ENCODE measurements at places on chromosomes 3 and 15.

DNA sequence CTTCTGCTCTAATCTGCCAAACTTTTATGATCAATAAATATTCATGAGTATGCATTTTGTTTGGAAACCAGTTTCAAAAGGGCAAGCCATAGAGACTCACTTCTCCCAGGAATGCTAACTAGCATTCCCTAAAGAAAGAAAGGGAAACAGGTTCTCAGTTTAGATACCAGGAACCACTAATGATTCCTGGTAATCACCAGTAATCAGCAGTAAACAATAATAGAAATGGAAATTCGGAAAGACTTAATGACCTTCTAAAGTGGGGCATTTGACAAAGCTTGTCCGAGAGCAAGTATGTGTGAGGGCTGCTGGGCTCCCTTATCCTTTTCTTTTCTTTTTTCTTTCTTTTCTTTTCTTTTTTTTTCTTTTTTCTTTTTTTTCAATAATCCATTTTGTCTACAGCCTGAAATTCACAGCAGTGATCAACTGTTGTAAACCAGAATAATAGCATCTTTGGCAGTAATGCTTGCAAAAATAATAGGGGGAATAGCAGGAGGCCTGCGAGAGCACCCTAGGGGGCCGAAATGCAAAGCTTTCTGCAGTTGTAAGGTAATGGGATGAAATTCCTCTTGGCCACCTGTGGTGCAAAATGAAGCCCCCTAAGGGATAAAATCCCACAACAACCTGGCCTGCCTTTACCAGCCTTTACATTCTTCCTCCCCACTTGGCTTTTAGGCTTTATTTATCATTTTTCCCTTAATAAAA lies 253.2 kb downstream of the ZPLD1 start:
- DNase-seq: no peak

- no peak for DNase-seq
Measured at GRCh38 chr15:29055876-29056275, 170.1 kb downstream of the APBA2 start.

- no peak for DNase-seq
Measured at GRCh38 chr15:90126022-90126421, 23.8 kb upstream of the IDH2 start.

DNA sequence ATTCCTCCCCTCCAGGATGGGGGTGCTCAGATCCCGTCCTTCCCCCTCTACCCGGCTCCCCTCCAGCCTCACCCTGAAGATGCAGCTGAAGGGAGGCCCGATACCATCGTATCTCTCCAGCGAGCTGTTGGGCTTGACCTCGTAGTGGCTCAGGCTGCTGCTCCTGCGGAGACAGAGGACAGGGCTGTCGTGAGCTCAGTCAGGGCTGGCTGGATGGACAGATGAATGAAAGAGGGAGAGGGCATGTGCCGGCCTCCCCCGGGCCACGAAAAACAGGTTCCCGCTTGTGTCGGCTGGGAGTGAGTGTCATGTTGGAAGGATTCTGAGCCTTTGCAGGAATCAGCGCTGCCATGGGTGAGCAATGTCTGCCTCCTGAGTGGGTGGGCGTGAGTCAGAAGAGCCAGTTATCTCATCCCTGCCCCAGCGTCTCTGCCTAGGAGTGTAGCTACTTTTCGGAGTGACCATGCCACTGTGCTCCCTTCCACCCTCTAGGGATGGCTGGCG lies 35.2 kb downstream of the FEM1B start:
- DNase-seq: peak; percentile 46

GRCh38 chr3:38994251-38994650 lies 57.5 kb downstream of the SCN11A start:
- DNase-seq: no peak

GRCh38 chr3:155339052-155339451 lies 45.6 kb upstream of the STRIT1 start:
- DNase-seq: no peak

DNA sequence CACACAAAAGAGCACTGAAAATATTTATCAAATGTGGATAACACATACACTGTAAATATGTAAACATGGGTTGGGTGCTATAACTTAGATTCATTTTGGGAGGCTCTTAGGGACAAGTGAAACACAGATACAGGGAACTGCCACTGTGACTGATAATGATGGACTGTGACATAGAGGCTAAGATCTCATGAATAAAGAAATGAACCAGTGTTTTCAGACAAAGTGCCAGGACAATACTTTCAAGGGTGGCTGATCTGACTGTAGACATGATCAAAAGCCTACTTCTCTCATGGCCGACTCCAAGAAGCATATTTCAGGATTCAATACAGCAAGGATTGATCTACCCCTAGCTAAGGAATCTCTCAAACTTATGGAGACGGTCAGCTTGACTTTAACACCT lies 353.8 kb downstream of the FGF12 start:
- no peak for DNase-seq

DNA sequence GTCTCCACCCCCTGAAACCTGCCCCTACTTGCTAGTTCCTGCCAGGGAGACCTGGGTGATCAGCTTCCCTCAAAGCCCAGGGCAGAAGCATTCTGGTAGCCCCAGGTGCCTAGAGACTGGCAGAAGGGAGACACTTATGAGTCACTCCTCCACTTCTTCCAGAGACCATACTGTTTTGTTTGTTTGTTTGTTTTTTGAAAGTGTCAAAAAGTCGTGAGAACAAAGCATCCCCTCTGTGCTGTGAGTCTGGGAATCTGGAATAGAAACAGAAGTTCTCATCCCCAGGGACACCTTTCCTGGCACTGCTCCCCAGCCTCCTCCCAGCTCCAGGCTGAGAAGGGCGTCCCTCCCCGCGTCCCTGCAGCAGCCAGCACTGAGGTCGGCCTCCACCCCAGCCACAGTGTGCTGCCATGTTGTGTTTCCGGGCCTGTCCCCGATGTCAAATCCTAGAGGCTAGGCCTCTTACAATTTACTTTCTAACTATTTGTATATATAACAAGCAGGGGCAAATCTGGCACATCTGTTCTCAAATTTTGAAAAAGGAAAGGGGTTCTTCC lies 573.0 kb downstream of the RBMS3 start:
- no peak for DNase-seq

GRCh38 chr3:101725194-101725889 lies 928 bp downstream of the CEP97 start:
- DNase-seq: peak; percentile 68

GRCh38 chr3:124833710-124834332 lies 53.3 kb downstream of the ITGB5 start:
- DNase-seq: no peak

DNA sequence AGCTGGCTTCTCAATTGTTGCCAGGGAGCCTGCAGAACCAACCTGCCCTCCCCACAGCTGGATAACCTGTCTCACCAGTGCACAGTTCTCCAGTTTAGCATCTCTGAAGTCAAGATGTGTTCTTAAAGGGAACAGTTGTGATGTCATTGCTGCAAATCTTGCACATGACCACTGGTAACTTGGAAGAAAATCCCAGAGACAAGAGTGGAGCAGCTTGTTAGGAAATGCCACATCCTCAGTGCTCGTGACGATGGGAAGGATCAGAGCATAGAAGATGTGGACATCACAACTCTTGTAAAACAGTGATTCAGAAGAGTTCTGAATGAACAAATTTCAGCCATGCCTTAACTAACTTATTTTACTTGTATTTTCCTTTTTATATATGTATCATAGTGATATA lies 36.1 kb upstream of the LIMD1 start:
- no peak for DNase-seq

DNA sequence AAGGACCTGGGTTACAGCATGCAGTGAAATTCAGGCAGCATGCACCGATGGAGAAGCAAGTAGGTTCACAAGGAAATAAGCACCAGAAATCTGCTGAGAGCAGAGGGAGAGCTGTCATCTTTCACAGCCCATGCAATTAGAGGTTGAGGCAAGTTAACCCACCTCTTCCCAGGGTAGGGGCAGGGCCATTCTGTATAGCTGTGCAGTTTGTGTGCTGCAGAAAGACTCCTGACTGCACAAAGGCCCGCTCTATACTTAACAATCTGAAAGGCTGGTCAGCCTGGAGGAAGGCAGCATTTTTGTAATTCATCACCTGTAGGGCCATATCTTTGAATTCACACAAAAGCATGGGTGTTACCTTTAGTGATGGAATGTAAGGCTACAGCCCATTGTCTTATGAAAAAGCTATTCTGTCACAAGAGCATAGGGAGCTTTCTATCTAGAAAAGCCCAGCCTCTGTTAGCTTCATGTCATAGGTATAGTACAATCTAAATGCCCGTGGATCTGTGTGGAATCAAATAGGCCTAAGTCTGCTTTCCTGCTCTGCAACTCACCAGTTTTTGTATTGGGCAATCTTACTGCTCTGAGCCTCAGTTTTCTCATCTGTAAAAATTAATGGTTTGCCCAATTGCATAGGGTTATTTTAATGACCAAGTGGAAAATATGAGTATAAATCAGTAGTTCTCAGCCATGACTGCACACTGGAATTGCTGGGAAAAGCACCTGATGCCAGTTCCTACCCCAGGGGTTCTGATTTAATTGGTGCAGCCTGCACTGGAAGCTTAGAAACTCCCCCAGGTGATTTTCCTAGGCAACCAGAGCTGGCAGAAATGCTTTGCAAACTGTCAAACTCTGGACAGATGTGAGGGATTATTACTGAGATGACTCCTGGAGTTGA lies 65.2 kb downstream of the ATP13A5 start:
- DNase-seq: no peak

DNA sequence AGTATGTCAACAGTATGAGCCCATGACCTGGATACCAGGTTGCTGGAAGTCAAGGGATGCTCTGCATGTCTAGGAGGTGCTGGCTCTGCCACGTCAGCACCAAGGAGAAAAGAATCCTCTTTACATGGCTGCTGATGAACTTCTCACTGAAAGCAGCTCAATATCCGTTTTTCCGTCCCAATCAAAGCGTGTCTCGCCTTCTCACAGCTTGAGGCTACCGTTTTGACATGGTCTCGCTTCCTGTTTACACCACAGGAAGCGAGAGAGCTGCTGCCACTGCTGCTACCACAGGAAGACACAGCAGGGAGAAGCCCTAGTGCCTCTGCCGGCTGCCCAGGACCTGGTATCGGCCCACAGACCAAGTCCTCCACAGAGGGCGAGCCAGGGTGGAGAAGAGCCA lies 27.3 kb downstream of the STARD5 start:
- no peak for DNase-seq

DNA sequence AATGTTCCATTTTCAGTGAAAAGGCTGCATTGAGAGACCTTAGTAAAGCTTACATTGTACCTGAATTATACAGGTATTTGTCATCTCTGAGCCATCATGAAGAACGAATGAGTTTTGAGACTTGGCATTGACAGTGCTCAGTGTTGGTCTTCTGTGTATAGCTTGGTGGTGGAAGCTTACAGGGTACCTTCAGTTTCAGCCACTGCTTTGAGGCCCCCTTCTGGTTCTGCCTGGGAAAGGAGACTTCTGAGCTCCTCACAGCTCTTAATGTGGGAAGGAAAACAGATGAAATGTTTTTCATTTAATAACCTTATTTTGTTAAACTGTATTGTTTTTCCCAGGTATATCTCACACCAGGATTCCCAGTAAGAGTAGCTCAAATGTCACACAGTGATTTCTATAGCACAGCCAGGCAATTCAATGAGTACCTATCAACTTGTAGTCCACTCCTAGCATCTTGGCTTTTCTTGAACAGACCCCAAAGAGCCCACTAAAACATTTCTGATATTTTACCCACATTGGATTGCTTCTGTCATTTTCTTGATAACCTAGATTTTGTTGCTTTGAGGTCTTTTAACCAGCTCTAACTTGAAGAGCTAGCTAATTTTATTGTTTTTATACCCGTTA lies 5.6 kb downstream of the SERPINI1 start:
- DNase-seq: no peak

DNA sequence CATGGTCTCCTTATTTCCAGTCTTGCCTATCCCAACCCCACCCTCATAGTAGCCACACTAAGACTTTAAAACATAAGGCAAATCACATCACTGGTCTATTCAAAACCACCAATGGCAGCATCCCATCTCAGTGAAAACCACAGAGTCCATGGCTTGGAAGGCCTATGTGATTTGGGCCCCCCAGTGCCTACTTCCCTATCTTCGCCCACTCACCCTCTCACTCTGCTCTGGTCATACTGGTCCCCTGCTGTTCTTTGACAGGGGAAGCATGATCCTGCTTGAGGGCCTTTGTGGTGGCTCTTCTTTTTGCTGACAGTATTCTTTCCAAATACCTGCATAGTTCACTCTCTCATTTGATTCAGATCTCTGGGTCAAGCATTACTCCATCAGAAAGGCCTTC lies 3.3 kb downstream of the GTF2A2 start:
- no peak for DNase-seq

GRCh38 chr3:58049143-58049785 lies 41.0 kb downstream of the FLNB start:
- no peak for DNase-seq

- DNase-seq: no peak
Measured at GRCh38 chr3:25412269-25412668, 15.8 kb upstream of the RARB start.

DNA sequence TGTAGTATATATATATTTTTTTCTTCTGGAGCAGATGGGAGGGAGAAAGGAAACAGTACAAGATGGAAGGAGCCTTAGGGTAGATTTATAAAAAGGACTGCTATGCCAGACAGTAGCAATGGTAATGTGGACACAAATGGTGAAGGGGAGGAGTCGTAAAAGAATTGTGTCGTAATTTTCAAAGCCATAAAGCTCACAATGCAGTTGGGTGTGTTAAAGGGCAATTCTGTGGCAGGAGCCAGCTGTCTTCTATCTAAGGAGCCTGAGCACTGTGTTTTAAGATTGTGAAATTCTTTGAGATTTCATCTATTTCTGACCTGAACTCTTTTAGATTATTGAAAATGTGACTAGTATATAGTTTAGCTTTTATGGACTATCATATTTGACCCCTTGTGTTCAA lies 58.9 kb downstream of the CNOT10 start:
- DNase-seq: no peak

DNA sequence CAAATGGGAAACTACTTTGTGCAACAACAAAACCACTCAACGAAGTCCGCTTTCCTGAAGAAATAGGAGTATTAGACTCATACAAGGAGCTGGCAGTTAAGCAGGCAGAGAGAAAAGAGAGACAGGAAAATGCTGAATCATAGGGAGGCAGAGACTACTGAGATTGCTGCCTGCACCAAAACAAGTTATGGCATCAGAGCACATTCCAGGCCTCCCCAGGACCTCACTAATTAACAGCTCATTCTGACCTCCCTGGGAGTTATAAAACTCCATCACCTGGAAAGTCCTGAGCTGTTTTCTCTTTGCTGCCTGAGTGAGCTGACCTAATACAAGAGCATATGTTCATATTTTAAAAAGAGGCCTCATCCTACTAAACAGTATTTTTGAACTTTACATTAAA lies 741.0 kb downstream of the MCTP2 start:
- DNase-seq: no peak

DNA sequence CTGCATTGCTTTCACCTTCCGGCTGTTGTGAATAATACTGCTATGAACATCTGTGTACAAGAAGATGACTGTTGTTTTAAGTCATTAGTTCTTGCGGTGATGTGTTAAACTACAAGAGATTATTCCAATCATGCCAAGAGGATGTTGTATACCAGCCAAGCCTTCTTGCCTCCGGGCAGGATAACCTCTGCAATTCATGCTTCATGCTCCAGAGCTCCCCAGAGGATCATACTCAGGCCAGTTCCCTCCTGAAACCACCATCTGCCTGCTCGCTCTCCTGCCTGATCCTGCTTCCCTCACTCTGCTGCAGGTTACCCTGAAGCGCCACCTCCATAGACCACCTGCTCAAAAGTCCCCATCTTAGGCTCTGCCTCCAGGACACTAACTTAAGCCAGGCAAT lies 187.1 kb upstream of the PROK2 start:
- no peak for DNase-seq
